ENCODE measurements at places on chromosomes 3 and 15. TPM values are rescaled to one million over a fixed set of nuclear protein-coding genes. Genes with fewer than 3 reads are reported as not detected.

GPR149 gene
- not detected for total RNA-seq

ARPP21 gene
- total RNA-seq: 3.0 TPM

EXD1 gene
- not detected for total RNA-seq

MLH1 gene
- total RNA-seq: 26.0 TPM

MNS1 gene
- total RNA-seq: 3.5 TPM

GRCh38 chr3:116005404-116005803 lies 382.1 kb downstream of the GAP43 start:
- no peak overlapping the region for H3K27ac ChIP-seq
- no peaks in the 10 kb centered on the region for H3K36me3 ChIP-seq
- no peaks in the 10 kb centered on the region for H3K27me3 ChIP-seq
- no peak overlapping the region for H3K4me3 ChIP-seq
- no peaks in the 10 kb centered on the region for H3K4me1 ChIP-seq

GRCh38 chr3:59160133-59160746 lies 110.4 kb upstream of the CFAP20DC start:
- H3K27me3 ChIP-seq: no peaks in the 10 kb centered on the region
- DNase-seq: no peak
- no peaks in the 10 kb centered on the region for H3K4me1 ChIP-seq
- no peak overlapping the region for H3K27ac ChIP-seq

DNA sequence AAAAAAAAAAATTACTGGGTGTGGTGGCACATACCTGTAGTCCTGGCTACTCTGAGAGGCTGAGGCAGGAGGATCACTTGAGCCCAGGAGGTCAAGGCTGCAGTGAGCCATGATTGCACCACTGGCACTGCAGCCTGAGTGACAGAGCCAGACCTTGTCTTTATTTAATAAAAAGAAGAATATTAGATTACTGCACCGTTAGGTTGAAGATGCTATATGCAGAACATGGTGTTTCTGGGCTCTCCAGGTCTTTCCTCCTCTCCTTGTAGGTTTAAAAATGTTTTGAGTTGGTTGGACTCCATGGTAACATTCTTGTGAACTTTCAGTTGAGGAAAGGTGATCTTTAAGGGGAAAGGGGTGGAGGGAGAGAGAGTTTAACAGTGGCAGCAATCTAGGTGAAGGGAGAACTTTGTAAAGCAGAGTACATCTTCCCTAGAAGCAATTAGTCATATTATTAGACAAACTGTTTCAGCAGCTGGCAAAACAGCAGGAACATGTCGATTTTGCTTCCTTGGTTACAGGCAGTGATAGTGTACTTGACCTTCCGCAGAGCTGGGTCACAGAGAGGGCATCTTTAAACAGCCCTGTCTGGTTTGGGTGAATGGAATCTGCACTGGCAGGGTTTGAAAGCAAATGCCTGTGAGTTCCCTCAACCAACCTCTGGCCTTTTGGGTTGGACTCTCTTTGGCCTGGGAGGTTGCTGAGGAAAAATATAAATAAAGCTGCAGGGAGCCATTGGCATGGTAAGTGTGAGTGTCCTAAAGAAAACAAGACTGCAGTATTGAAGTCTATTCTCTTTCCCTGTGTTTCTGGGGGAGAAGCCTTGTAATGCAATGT lies 42.8 kb downstream of the NR2C2 start:
- H3K27me3 ChIP-seq: no peaks in the 10 kb centered on the region
- no peak overlapping the region for H3K27ac ChIP-seq
- no peak for DNase-seq

DNA sequence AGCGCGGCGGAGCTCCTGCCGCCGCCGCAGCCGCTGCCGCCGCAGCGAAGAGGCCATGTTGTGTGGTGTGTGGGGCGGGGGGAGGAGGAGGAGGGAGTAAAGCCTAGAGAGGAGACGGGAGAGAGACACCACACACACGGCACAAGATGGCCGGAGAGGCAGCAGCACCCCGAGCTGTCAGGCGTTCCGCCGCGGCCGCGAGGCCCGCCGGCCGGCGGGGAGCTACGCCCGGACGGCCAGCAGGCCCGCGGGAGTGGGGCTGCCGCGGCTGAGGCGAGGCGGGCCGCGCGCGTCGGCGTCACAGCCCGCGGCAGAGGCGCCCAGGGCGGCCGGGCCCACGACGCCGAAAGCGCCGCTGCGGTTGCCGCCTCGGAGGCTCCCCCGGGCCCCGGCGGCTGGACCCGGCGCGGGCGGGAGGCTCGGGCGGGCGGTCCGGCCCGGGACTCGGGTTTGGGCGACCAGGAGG lies 17.4 kb upstream of the CHD2 start:
- H3K36me3 ChIP-seq: no peaks in the 10 kb centered on the region
- peak overlapping the region; percentile 100 for H3K27ac ChIP-seq

GRCh38 chr15:48652510-48653076 lies 7.1 kb upstream of the FBN1 start:
- no peaks in the 10 kb centered on the region for H3K27me3 ChIP-seq
- H3K4me3 ChIP-seq: no peak overlapping the region
- no peaks in the 10 kb centered on the region for H3K36me3 ChIP-seq
- no peak for DNase-seq
- no peaks in the 10 kb centered on the region for H3K4me1 ChIP-seq

DNA sequence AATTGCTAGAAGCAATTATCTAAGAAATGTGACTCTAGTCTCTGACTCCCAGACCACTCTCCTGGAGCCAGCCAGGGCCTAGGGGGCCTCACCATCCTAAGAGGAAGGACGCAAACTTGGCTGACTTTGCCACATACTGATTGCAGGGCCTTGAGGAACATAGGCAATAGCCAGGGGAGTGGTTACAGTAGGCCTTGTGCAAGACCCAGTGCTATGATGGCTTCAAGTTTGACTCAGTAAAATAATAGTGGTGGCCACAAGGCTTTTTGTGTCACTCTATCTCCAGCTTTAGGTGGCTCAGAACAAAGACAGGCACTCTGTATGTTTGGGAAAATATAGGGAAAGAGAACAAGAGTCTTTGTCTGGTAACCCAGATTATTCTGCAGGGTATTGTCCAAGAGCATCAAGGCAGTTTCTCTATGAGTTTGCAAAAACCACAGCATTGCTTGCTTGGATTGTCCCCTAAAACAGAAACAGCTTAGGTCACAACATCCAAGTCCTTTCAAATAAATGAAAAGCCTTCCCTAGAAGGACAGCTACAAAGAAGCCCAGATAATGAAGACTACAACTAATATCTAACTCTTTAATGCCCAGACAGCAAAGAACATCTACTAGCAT lies 631.5 kb downstream of the PYDC2 start:
- no peak overlapping the region for H3K4me3 ChIP-seq
- no peaks in the 10 kb centered on the region for H3K27me3 ChIP-seq
- H3K36me3 ChIP-seq: no peaks in the 10 kb centered on the region
- DNase-seq: no peak
- no peak overlapping the region for H3K27ac ChIP-seq

GRCh38 chr15:68615301-68615700 lies 36.5 kb downstream of the CORO2B start:
- no peaks in the 10 kb centered on the region for H3K36me3 ChIP-seq
- H3K4me1 ChIP-seq: no peaks in the 10 kb centered on the region
- H3K27ac ChIP-seq: no peak overlapping the region
- DNase-seq: no peak

GRCh38 chr3:109098079-109098644 lies 19.8 kb downstream of the MORC1 start:
- no peak overlapping the region for H3K27ac ChIP-seq
- H3K36me3 ChIP-seq: no peaks in the 10 kb centered on the region
- no peaks in the 10 kb centered on the region for H3K4me1 ChIP-seq
- DNase-seq: no peak
- no peaks in the 10 kb centered on the region for H3K27me3 ChIP-seq
- H3K4me3 ChIP-seq: no peak overlapping the region

GRCh38 chr3:56917361-56918110 lies 115.8 kb upstream of the ARHGEF3 start:
- H3K27ac ChIP-seq: no peak overlapping the region
- no peaks in the 10 kb centered on the region for H3K27me3 ChIP-seq
- no peak for DNase-seq
- no peak overlapping the region for H3K4me3 ChIP-seq
- H3K36me3 ChIP-seq: no peaks in the 10 kb centered on the region

DNA sequence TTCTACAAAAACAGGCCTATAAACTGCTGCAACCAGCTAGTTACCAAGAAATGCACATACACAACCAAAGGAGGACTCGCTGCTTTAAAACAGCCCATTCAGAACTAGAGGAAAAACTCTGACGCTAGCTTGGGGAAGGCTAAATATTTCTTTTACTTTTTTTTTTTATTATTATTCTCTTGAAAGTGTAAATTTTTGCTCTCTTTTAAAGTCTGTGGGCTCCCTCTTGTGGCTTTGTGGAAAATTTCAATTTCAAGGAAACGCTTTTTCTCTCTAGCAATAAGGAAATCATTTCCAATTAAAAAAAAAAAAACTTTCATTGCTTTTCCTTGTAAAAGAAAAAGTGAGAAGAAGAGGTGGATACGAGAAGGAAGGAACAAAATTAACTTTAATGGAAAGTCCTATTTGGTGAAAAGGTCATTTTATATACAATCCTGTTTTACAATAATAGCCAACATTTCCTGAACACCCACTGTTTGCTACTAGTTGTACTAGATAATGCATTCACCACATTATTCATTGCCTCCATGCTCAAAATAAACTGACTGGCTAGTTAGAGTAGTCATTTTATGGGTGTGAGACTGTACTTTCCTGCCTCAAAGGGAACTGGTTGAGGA lies 51.2 kb upstream of the SAMMSON start:
- H3K4me3 ChIP-seq: no peak overlapping the region
- H3K4me1 ChIP-seq: no peaks in the 10 kb centered on the region
- H3K36me3 ChIP-seq: no peaks in the 10 kb centered on the region
- H3K27me3 ChIP-seq: no peaks in the 10 kb centered on the region
- no peak for DNase-seq

GRCh38 chr3:64291956-64292355 lies 66.7 kb upstream of the PRICKLE2 start:
- H3K36me3 ChIP-seq: no peaks in the 10 kb centered on the region
- no peak overlapping the region for H3K4me3 ChIP-seq
- H3K27me3 ChIP-seq: no peaks in the 10 kb centered on the region
- no peak overlapping the region for H3K27ac ChIP-seq
- no peak for DNase-seq

DNA sequence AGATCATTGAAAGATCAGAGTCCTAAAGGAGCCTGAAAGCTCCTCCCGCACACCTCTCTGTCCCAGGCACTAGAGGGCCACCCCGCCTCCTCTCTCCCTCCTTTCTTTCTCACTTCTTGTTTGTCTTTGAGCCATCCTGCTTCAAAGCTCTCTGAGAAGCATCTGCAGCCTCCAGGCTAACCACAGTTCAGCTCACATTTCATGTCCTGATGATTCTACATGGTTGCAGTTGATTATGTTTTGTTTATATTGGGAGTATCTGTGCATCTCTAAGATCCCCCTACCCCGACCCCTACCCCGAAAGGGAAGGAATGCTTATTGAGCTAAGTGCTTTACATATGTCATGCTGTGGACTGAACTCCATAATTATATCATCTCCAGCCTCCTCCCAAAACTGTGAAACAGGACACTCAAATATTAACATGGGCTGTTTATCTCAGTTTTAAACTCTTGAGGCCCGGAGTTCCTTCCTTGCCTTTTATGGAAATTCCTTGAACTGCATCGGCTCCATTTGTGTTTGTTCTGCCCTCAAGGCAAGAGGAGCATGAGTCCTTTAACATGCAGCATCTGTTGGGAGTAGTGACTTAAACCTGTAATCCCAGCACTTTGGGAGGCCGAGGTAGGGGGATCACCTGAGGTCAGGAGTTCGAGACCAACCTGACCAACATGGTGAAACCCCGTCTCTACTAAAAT lies 30.9 kb downstream of the MGLL start:
- H3K4me3 ChIP-seq: no peak overlapping the region
- H3K4me1 ChIP-seq: peaks cover 2% of the 10 kb centered on the region
- H3K36me3 ChIP-seq: no peaks in the 10 kb centered on the region
- H3K27me3 ChIP-seq: no peaks in the 10 kb centered on the region

- no peaks in the 10 kb centered on the region for H3K36me3 ChIP-seq
- H3K27me3 ChIP-seq: no peaks in the 10 kb centered on the region
- peaks cover 2% of the 10 kb centered on the region for H3K4me1 ChIP-seq
- no peak overlapping the region for H3K27ac ChIP-seq
Measured at GRCh38 chr3:177571944-177572315, 374.6 kb upstream of the TBL1XR1 start.

All from aorta (tissue), 5 donors.